ENCODE measurements at places on chromosomes 3 and 15.

GRCh38 chr3:149848238-149848637, 35.2 kb downstream of the RNF13 start:
- no peak for DNase-seq

DNA sequence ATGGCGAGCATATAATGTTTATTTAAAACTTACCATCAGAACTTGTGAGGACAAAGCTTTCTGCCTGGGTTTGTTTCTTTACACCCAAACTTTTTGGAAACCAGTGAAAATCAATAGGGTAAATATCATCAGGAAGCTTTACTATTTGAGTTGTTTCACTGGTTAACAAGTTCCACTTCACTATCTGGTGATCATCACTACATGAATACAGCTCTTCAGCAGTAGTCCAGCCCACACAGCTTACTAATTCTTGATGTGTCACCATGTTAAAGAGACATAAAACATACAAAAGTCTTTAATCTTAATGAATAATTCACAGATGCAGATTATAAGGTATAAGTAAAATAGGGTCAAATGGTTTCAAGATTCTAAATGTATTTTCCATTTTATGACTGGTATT, 17.6 kb downstream of the IFT80 start:
- no peak for DNase-seq

DNA sequence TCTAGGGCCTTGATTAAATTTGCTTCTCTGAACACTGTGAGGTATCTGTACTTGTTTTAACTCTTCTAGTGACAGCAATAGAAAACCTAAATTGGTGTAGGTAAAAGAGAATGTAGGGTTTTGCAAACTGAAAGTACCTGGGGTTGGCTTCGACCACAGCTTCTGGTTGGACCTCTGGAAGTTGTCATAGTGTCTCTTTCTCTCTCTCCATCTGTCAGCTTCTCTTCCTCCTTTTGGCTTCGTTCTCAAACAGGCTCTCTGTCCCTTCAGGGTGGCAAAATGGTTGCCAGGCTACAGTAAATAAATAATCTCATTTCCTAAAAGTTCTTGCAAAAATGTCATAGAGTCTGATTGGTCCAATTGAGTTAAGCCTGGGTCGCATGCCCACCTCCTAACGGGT, 149.3 kb upstream of the CTDSPL start:
- DNase-seq = no peak

- no peak for DNase-seq
These were observed 139.4 kb upstream of the TSC22D2 start for GRCh38 chr3:150268426-150269391.

GRCh38 chr3:60323651-60324050, 927.6 kb downstream of the FHIT start:
- no peak for DNase-seq

DNA sequence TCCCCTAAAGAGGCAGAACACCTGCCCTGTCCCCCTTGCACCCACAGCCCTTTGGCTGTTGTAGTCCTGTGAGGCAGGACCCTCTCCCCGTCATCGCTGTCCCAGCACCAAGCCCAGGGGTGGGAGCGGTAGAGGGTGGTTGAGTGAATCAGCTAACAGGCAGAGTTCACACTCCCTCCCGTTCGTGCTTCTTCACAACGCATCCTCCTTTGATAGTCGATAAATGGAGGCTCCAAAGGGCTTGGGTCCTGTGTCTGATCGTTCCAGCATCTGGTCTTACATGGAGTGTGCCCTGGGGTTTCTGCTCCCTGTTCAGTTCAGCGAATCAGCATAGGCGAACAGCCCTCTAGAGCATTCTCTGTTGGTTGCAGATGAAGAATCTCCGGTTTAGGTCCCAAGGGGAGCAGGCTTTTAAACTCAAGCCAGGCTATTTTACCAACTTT, 820 bp upstream of the HMCES start:
- DNase-seq = no peak

GRCh38 chr3:10315771-10316344, 5.1 kb downstream of the SEC13 start:
- DNase-seq = no peak

DNA sequence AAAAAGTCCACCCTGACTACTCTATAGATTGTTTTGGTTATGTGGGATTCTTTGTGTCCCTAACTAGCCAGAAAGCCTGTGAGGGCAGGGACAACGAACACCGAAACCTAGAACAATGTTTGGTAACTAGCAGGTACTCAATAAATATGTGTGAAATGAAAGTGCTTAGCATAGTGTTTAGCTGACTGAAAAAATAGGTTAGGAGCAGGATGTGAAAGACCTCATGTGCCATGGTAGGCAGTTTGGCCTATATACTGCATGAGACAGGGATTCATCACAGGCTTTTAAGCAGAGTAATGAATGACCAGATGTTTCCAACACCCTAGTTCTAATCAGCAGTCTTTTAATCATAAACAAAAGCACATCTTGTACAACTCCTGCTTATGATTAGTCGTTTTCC, 64.2 kb downstream of the MYO5A start:
- DNase-seq = no peak

GRCh38 chr3:11394392-11394791, 122.2 kb downstream of the ATG7 start:
- DNase-seq = no peak

- no peak for DNase-seq
These were observed 44.1 kb upstream of the PFN2 start for GRCh38 chr3:150014782-150015181.

GRCh38 chr3:179825527-179826246, 172.8 kb downstream of the USP13 start:
- no peak for DNase-seq
